Brain pericyte (primary cell): ENCODE measurements at places on chromosomes 6 and 20.

DNA sequence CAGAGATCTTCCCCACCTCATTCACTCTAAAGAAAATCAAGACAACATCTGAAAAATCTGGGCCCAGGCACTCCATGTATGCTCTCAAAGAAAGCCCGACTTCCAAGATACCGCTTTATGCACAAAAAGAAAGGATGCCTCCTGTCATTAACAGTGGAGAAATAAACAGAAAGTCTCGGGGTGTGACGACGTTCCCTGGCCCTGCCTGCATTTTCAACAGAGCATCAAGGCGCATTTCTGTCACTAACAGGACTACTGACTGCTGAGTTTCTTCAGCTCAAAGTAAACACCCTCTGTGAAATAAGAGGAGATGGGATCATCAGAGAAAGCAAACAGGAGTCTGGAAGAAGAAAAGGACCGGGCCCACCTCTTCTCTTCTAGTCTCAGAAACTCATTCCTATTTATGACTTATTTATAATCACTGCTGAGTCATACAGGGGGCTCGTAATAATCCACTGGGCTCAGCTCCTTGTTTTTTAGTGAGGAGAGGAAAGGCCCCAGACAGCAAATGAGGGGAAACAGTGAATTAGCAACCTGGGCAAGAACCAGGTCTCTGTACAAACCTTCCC is 99.7 kb downstream of the ZMYND8 start:
- no peak for DNase-seq

- DNase-seq: no peak
Observed at GRCh38 chr6:153588330-153588729, 450.7 kb upstream of the OPRM1 start.

DNA sequence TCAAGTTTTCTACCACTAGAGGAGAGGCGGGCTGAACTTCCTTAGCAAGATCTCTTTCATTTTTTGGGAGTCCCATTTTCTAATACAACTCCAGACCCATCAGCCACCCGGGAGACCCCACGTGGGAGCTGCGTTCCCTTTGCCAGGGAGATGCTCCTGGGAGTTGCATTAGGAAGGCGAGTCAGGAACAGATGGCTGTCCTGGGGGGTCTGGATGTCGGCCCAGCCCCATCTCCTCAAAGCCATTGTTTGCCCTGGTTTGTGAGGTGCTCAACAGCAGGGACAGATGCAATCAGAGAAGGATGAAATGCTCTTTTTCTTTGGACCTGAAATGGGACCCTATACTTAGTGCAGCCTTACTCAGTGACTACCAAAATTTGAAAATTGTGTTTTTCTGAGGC is 39.4 kb downstream of the CARMIL1 start:
- DNase-seq: no peak

DNA sequence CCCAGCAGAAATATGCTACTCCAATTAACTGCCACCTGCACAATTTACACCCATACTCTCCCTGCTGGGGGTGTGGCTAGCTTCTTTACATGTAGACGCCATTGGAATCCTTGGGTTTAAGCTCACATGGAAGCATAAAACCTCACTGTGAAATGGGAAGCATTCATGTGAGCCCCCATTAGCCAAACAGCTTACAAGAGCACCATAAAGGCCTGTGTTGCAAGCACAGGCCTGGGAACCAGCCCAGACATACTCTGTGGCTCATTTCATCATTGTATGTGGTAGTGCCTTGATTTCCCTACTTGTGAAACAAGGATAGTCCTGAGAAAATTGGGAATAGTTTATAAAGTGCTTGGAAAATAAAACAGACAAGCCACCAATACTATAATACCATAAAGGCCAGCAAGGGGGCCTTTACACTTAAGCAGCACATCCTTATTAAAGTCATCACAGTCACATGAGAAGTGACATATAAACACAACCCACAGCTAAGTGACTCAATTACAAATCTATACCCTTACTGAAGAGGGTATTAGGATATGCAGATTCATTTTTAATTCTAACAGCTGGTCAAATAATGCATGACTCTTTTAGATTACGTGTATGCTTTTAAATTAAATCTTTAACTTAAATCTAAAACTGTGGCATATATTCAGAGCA is 6.8 kb downstream of the ADNP start:
- no peak for DNase-seq

DNA sequence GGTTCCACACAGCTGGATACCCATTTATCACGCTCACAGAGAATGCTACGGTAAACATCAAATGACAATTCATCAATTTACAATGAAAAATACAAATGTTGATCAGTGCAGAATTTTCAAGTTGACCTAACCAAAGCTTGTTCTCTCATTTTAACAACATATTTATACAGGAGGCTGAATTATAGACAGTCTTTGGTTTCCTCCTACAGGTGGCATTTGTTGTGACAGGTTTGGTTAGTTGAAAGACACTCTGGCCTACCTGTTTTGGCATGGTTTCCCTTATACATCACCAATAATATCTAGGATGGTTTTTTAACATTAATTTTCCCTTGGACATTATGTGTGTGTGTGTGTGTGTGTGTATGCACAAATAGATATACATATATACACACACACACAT is 642.5 kb upstream of the MMS22L start:
- DNase-seq: no peak

GRCh38 chr20:3701061-3701998 is 11.1 kb downstream of the SIGLEC1 start:
- DNase-seq: no peak

- DNase-seq: no peak
Observed at GRCh38 chr6:34067814-34068213, 78.1 kb downstream of the GRM4 start.

- no peak for DNase-seq
Observed at GRCh38 chr20:53937339-53937741, 133.1 kb downstream of the BCAS1 start.

DNA sequence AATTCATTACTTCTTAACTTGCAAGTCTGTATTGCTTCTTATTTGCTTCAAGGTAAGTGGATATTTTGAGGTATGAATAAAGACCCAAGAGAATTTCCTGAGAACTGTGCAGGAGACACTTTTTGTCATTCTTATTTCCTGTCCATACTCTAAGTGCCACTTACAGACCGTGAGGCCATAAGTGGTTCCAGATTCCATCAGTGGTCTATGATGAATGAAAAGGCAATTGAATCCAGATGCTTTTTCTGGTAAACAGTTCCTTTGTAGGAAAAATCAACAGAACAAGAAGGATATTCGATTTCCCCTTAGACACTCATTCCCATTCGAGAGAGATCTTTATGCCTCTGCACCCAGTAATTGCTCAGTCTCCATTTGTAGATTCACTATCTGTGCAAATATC is 58.3 kb upstream of the PDE10A start:
- DNase-seq: no peak

DNA sequence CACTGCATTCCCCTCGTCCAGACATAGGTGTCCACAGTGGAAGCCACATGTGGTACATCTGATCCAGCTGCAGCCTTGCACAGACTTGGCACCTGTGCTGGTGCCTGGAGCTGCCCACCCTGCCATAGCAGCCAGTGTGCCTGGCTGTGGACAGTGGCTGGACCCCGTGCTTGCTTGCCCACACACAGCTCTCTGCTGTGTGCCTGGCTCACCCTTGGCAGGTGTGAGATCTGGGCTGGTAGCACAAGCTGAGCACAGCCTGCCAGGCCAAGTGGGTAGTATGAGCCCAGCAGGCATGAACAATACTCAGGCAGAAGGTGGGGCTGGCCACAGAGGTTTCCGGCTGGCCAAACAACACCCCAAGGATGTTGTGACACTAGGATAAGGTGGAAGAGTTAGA is 614.4 kb downstream of the BCKDHB start:
- no peak for DNase-seq

DNA sequence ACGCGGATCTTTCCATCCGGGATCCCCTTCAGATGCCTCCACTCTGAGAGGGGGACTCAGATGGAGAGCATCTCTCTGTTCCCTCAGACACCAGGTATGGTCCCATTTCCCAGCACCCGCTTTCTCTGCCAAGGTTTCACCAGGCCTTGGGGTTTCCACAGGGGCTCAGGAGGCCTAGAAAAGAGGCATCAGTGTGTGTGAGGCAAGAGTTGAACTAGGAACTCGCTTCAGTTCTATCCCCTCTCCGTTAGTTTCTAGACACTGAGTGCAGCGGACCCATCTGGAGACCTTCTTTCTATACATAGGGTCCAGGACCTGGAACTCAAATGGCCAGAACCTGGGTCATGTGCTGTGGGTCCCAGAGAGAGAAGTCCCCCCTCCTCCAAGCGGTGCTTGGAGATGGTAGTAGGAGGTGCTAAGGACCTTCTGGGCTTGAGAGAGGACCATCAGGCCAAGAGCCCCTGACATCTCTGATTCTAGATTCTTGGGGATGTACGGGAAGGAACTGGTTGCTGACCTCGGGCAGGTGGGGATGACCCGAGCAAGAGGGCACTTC is 2.1 kb downstream of the SLC12A5 start:
- no peak for DNase-seq

DNA sequence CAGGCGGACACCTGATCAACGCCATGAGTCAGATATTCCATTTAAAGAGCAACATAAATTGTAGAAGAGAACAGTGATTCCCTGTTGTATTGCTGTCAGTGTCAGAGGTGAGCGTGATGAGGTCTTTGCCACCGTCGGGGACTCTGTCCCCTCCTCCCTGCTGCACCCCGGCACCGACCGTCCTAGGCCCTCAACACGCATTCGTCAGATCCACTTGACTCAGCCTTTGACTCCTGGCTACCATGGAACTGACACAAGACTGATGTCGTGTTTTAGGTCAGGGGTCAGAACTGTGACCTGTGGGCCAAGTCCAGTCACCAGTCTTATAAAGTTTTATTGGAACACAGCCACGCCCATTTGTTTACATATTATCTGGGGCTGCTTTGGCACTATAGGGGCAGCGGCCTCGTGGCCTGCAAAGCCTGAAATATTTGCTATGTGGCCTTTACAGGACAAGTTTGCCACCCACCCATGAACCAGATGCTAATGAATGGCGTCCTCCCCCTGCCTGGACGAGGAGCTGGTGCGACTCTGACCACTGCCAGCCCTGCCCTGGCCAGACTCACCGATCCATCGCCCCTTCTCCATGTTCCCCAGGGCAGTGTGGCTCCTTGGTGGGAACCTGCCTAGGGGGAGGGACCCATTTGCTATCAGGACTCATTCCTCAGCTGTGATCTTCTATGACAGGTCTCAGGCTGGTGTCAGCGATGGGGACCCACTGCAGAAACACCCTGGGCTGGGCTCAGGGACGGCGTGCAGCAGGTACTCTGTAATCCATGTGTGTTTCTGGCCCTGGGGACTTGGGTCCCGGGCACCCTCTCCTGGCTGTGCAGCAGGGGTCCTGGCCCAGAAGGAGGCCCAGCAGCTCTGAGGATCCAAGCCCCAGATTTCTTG is 37.5 kb upstream of the PHACTR3 start:
- DNase-seq: no peak
